ENCODE measurements at places on chromosomes 5 and 9.
A peak's percentile ranks its signal among the peaks of the same experiment; 100 is the strongest.

- no peaks in the 10 kb centered on the region for H3K4me1 ChIP-seq
- H3K27ac ChIP-seq = no peak overlapping the region
- no peaks in the 10 kb centered on the region for H3K27me3 ChIP-seq
- DNase-seq = no peak
- H3K4me3 ChIP-seq = no peak overlapping the region
Observed at GRCh38 chr9:130738281-130738680, 44.7 kb downstream of the EXOSC2 start.

DNA sequence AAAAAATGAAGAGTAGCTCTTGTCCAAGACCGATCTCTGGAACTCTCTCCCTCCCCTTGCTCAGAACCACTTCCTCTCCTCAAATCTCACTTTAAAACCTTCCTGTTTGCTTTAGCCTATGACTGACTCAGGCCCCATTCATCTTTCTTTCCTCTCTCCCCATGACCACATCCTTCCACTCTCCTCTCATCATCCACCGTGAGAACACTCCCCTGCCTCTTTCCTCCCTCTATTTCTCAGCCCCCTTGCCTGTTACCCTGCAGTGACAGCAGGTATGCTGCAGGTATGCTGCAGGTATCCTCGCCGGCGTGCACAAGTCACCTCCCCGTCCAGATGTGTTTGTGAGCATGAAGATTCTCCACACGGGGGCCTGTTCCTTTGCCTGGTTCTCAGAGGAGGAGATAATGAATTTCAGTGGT, 505.3 kb downstream of the CCDC171 start:
- no peaks in the 10 kb centered on the region for H3K4me1 ChIP-seq
- H3K36me3 ChIP-seq = no peaks in the 10 kb centered on the region
- H3K4me3 ChIP-seq = no peak overlapping the region
- H3K27me3 ChIP-seq = no peaks in the 10 kb centered on the region
- H3K27ac ChIP-seq = no peak overlapping the region

- H3K27me3 ChIP-seq = no peaks in the 10 kb centered on the region
- H3K4me1 ChIP-seq = peaks cover 100% of the 10 kb centered on the region
- no peak for DNase-seq
- H3K27ac ChIP-seq = no peak overlapping the region
Observed at GRCh38 chr9:38061326-38061977, 7.6 kb downstream of the SHB start.

GRCh38 chr9:132651259-132651658, 18.5 kb downstream of the DDX31 start:
- no peak for DNase-seq
- H3K27me3 ChIP-seq = no peaks in the 10 kb centered on the region
- no peak overlapping the region for H3K4me3 ChIP-seq
- H3K36me3 ChIP-seq = peaks cover 14% of the 10 kb centered on the region
- no peak overlapping the region for H3K27ac ChIP-seq

DNA sequence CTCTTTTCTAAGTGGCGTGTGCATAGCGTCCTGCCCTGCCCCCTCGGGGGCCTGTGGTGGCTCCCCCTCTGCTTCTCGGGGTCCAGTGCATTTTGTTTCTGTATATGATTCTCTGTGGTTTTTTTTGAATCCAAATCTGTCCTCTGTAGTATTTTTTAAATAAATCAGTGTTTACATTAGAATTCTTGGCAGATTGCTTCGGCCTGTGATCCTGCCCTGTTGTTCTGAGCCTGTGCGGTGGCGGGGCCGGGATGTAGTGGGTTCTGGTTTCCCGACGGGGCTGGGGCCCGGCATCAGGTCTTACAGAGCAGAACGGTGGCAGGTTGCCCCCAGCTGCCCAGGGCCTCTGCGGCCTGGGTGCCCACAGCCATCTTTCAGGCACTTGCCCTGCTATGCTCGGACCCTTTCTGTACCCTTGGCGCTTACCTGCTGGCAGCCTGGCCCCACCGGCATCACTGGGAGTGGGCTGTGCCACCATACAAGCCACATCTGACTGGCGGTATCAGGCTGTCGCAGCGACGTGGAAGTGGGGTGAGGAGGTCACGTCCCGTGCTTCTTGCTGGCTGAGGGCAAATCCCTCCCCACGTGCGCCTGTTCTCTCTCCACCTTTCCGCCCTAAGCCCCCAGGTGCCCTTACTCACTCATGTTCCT, 9.0 kb downstream of the QRFP start:
- H3K4me1 ChIP-seq = peaks cover 50% of the 10 kb centered on the region
- no peak overlapping the region for H3K4me3 ChIP-seq
- peak overlapping the region; percentile 9 for H3K27ac ChIP-seq

DNA sequence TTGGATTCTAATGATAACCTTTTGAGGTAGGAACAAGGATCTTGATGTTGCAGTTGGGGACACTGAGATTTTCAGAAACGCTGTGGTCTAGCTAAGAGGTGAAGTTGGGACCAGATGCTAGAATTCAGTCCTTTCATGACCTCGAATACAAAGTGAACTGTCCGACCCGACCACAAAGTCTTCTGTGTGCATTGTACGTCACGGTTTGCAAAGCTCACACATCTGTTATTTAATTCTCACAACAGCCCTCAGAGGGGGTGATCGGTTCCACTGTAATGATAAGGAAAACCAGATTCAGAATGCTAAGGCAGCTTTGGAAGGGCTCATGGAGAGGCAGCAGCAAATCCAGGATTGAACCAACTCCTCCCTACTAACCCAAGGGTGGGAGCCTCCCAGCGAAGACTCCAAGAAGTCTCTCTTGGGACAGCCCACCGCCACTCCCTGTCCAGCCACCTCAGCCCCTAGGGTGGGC, 16.6 kb upstream of the KIF12 start:
- no peaks in the 10 kb centered on the region for H3K4me1 ChIP-seq
- H3K27me3 ChIP-seq = no peaks in the 10 kb centered on the region
- no peak overlapping the region for H3K27ac ChIP-seq
- H3K4me3 ChIP-seq = no peak overlapping the region

GRCh38 chr5:145983446-145983845, 47.1 kb downstream of the SH3RF2 start:
- H3K27me3 ChIP-seq = no peaks in the 10 kb centered on the region
- H3K4me3 ChIP-seq = no peak overlapping the region

GRCh38 chr5:134456825-134457224, 45.1 kb upstream of the CDKN2AIPNL start:
- H3K27ac ChIP-seq = no peak overlapping the region
- no peak for DNase-seq
- H3K4me3 ChIP-seq = no peak overlapping the region

GRCh38 chr9:114988962-114989599, 58.7 kb upstream of the TNFSF8 start:
- no peak overlapping the region for H3K4me3 ChIP-seq
- no peaks in the 10 kb centered on the region for H3K27me3 ChIP-seq
- H3K36me3 ChIP-seq = no peaks in the 10 kb centered on the region
- H3K27ac ChIP-seq = no peak overlapping the region
- DNase-seq = no peak
- no peaks in the 10 kb centered on the region for H3K4me1 ChIP-seq

DNA sequence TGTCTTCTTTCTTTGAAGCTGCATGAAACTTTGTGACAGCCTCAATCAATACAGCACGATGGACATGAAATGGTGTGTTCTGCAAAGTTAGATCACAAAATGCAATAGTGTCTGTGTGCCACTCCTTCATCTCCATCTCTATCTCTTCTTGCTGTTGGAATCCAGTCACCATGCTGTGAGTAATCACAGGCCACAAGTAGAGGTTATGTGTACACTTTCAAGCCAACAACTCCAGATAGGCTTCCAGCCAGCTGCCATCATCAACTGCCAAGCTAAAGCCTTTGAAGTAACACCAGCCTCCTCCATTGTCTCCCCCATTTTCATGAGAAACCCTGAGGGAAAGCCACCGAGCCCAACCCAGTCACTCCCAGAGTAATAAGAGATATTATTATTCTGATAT, 360.6 kb downstream of the PTPRD start:
- H3K27me3 ChIP-seq = no peaks in the 10 kb centered on the region
- H3K36me3 ChIP-seq = no peaks in the 10 kb centered on the region
- no peak overlapping the region for H3K27ac ChIP-seq
- H3K4me1 ChIP-seq = no peaks in the 10 kb centered on the region
- H3K4me3 ChIP-seq = no peak overlapping the region

DNA sequence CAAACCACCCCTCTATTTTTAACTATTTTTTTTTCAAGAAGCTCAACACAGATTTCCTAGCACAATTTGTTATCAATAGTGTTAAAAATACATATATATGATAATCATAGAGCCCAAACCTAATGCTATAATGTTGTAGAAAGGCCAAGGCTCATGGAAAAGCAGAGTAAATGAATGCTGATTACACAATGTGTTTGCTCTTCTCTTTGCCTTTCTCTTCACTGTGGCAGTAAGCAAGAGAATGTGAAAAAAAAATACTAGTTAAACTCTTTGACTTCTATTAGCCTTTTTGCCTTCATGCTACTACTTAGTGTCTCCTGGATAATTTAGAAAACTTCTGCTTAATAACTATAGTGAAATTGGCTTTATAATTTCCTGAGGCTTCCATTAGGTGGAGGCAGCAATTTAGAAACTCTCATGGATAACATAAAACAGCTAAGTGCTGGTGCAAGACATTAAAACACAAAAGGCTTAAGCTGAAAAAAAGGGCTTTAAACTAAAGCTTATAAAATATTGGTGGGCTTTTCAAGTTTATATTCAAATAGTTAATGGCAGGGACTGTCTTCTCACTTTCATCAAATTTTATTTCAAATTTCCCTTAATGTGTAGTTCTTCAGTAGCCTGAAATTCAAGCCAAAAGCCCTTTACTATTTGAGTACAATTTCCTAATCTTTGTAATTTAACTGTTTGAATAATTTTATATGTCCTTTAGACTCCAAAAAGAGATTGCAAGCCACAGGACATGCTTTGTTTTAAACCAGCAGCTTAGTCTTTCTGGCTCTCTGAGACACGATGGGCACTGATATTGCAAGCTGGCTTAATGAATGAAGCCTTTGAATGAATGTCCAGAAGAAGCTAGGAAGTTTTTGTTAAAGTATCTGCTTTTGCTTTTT, 2031.8 kb upstream of the CDH6 start:
- no peak for DNase-seq
- H3K27me3 ChIP-seq = no peaks in the 10 kb centered on the region
- H3K4me3 ChIP-seq = no peak overlapping the region
- no peaks in the 10 kb centered on the region for H3K4me1 ChIP-seq
- H3K27ac ChIP-seq = no peak overlapping the region

- peak overlapping the region; percentile 31 for H3K4me3 ChIP-seq
- no peaks in the 10 kb centered on the region for H3K36me3 ChIP-seq
- peak; percentile 32 for DNase-seq
- H3K27me3 ChIP-seq = no peaks in the 10 kb centered on the region
- H3K4me1 ChIP-seq = peaks cover 34% of the 10 kb centered on the region
Observed at GRCh38 chr5:173781816-173782670, 106.1 kb upstream of the CPEB4 start.

Data from esophagus squamous epithelium (tissue), 5 donors.